HAP-1 (cell line): ENCODE measurements at places on chromosomes 5 and 9.

GRCh38 chr9:70607926-70608325, 193.5 kb upstream of the KLF9 start:
- DNase-seq = no peak

DNA sequence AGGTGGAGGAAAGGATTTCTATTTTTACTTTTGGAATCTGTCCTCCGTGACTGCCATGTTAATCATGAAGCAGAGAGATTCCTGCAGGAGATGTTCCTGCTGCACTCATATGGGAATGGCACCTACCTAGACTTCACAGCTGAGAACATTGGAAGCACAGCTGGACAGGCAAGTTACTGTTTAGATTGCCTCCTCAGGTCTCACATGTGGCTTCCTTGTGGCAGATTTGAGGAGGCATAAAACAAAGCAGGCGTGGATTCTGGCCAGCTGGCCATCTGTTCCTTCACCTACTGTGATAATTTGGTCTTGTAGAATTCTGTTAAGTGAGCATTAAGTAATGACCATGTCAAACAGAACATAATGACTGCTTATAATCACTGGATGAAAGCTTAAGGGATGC, 193.4 kb downstream of the EDIL3 start:
- DNase-seq = no peak

DNA sequence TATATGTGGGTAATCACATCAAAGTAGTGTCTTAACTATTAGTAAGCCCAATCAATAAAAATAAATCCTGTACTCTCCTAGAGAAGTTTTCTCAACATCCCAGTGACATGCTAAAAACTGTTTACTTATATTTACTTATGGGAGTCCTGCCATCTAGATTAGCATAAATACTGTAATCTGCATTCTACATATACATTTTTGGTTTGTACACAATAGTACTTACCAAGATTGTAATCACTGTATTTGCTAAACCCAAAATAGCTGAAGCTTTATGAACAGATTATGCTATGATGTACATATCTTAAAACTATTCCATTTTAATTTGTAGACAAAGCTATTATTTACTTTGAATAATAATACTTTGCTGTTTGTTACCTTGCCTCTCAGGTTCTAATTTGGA, 105.4 kb downstream of the EDIL3 start:
- DNase-seq = no peak

DNA sequence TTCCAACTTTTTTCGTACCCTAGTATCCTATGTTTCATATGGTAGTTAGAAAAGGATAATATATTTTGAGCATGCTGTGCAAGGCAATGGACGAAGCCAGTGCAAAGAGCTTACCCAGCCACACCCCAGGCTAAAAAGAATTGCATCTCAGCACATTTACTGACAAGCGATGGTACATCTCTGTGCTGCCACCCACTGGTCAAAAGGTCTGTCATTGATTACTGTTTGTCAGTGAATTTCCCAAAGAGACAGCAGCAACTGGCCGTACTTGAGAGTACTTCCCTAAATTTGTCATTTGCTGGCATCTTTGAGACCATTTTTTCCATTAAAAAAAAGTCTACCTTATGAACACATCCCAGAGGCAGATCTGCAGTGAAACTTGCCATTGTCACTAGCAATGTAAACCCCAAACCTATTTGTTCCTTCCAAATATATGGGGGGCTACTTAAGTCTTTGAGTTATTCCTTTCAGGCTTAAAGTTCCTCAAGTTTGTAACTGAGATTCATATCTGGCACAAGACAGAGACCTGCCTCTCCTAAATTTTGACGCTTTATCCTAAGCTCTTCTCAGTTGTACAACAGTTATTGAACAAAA, 184.3 kb downstream of the CTNND2 start:
- no peak for DNase-seq

DNA sequence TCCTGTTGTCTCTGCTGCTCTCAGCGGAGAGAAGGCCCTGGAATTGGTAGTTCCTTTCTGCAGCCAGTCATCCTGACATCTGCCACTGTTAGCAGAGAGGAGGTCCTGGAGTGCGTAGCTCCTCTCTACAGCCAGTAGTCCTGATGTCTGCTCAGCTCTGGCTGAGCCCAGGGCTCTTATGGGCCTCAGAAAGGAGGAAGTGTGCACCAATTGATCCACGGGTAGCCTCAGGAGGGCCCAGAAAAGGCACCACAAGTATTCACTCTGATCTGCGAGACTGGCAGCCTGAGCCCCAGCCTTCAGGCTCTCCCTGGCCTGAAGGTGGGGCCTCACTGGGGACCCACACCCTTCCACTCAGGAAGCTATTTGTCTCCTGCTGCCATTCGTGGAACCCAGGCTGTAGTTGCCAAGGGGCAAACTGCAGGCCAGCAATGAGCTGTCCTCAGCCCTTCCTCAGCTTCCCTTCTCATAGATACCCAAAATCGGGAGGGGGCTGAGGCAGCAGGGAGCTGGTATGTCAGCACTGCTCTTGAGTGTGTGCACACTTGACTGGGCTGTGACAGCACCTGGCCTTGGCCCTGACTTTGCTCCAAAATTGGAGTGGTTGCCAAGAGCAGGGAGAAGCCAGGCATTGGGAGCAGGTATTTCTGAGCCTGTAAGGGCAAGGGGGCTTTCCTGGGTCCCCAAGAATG, 1049.5 kb upstream of the ACO1 start:
- DNase-seq = no peak

GRCh38 chr9:132732326-132733259, 62.3 kb downstream of the GTF3C4 start:
- DNase-seq = no peak

GRCh38 chr5:127840198-127840524, 137.0 kb downstream of the CCDC192 start:
- DNase-seq = no peak

DNA sequence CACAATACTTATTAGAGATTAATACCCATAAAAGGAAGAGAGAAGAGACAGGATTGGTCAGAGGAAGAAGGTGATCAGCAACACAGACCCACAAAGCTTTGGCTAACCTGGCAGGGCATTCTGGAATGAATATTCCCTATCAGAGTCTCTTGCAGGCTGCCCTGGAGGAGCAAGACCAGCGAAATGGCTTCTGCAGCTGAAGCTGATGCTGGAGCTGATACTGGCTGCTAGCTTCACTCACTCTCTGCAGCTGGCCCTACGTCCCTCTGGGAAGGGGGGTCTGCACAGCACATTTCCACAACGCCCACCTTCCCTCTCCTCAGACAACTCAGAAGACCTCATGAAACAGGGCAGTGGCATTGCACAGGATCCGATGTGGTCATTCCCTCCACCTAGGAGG, 169.9 kb upstream of the EFNA5 start:
- no peak for DNase-seq

- DNase-seq = peak; percentile 25
Measured at GRCh38 chr9:127444921-127445850, 6.0 kb downstream of the RPL12 start.

GRCh38 chr5:116938488-116938887, 363.9 kb upstream of the SEMA6A start:
- DNase-seq = peak; percentile 47

DNA sequence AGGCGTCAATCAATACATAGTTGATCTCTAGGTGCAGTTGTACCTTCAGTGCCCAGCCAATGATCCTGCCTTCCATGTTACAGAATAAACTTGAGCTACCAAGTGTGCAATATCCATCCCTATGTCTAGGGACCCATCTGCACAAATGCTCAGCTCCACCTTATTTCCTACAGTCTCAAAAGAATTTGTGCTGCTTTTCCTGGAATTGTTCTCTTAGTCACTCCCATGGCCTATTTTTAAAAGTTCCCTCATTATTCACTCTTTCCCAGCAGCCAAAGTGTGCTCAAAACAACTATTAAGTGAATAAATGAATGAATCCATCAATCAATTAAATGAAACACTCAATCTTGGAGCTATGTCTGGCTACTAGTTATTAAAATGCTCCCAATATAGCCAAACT, 14.7 kb downstream of the LIX1 start:
- no peak for DNase-seq

DNA sequence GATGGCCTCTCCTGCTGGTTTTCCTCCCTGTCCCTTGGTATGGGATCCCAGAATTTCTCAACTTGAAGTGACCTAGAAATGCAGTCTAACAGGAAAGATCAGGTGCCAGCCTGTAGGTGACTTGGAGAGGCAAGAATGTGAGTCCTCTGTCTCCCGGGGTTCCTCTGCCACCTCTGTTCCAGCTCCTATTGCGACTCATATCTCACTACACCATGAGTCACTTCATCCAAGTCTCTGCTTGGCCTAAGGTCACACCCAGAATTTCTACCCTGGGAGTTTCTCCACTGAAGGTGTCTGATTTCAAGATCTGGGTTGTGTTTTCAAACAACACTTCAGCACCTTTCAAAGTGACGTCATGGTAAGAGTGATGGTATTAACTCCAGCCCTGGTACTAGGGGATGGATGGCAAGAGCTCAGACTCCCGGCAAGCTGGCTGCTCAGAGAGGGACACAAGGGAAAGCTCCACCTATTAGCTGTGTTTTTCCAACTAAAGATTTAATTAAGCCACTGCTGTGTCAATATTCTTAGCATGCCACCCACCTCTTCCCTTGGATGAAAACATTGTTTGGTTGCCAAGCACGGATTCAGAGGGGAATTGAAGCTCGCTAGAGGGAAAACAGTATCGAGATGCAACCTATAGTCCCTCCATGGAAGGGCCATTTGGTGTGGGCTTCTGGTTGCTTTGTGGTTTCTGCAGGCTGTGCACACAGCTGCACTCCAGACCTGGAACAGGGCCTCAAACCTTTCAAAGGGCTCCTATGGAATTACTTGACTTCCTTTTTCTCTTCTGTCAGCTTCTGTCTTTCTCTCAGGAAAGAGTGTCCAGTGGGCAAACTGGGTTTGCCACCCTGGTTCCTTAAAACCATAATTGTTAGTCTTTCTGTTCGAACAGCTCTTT, 205.7 kb downstream of the GAS1 start:
- DNase-seq = no peak

DNA sequence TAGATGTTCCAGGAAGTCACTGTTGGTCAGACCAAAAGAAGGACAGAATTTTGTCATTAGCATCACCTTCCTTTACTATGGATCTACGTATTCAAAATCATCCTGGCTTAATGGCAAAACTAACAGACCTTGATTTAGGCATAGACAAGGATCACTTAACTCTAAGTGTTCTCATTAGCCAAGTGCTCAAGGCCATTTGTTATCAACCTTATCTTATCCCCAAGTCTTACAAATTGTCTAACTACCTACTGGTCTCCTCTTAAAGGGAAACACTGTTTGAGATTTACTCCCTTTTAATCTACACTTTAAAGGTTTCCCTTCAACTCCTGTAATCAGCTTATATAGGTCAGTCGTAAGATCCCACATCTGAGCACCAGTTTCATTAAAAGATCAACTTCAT, 1197.5 kb upstream of the C9orf72 start:
- no peak for DNase-seq

DNA sequence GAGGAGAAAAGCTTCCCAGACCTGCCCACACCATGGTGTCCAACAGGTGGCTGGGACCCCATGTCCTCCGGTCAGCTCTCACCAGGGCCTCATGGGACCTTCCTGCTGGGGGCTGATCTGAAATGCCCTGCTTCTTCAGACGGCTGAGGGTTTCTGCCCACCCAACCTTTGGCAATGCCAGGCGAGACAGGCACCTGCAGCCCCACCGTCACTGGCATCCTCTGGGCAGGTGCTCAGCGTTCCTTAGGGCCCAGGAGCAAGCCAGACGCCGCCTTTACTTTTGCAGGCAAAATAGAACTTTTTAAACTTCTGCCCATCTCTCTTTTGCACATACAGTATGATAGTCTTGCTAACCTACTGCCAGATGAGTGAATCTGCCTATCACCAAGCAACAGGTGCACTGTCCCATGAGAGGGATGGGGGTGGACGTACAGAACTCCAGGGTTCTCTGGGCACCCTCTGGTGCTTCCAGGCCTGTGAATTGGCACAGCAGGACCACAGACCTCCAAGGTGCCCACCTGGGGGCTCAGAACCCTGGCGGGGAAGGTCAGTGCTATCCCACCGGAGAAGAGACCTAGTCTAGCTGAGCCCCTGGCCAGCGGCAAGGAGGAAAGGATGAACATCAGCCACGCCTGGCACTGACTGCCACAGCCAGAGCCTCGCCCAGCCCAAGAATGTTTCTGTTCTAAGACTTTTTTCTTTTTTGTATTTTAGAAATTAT, 7.5 kb downstream of the OBP2B start:
- no peak for DNase-seq

DNA sequence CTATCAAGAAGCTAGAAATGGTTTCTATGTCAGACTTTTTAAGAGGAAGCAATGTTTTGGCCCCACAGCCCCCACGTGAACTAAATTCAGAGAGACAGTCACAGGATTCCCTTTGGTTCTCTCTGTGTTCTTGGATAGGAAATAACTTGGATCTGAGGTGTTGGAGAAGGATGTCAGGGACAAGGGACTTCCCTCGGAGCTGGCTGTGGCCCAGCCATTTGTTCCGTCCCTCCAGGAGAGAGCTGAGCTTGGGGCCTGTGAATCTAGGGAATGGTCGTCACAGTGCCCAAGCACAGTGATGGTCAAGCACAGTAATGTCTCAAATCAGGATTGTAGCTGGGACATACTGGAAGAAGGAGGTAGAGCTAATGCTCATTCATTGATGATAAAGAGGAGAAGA, 2.0 kb downstream of the C7 start:
- DNase-seq = no peak

- no peak for DNase-seq
Measured at GRCh38 chr9:36837431-36838405, 196.3 kb downstream of the PAX5 start.

DNA sequence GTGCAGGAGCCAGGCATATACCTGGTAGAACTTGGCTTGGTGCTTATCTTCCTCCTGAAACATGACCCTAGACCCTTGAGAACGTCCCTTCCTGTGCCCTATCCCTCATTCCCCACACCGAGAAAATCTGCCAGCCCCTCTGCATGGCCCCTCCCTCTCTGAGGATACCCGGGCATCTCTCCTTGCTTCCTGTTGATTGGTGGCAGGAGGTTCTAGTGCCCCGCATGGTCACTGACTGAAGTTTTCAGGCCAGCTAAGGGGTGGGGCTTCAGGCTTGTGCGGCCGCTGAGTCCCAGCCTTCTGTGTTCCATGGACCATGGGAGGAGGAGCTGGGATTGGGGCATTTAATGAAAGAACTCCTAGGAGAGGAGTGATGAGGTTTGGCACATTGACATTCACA, 22.8 kb downstream of the IGIP start:
- peak; percentile 46 for DNase-seq

DNA sequence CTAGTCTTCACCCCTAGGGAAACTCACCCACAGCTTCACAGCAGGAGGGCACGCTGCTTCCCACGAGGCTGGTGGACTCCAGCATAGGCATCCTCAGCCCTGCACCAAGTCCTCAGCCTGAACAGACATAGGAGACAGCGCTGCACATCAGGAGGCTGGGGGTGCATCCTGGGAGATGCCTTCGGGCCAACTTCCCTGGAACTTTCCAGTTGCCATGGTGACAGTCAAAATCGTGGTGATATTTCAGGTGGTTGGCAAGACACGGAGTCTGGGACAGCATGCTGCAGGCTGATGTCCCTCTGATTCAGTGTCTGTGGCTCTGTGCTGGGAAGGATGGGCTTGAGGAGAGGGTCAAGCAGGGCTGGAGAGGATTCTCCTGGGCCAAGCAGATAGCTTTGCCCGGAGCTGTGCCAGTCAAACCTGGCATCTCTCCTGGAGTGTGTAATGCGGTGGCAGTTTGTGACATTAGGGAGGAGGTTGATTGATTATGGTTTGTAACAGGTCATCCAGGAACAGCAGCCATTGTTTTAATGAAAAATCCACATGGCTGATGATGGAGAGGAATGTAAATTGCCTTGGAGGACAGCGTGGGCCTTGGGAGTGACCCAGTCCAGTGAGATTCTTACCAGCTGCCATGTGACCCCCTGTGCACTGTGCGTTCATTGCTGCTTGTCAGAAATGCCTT, 35.6 kb upstream of the SEMA4D start:
- no peak for DNase-seq
